ENCODE measurements at places on chromosomes 2 and 18. TPM values are rescaled to one million over a fixed set of nuclear protein-coding genes. Genes with fewer than 3 reads are reported as not detected.

Gene FBLN7
- total RNA-seq: 40.6 TPM

Gene NPHP1
- 2.2 TPM for total RNA-seq

Gene NT5C1B
- not detected for total RNA-seq

- DNase-seq: no peak
These were observed 21.8 kb upstream of the NT5C1B start for GRCh38 chr2:18611184-18611583.

DNA sequence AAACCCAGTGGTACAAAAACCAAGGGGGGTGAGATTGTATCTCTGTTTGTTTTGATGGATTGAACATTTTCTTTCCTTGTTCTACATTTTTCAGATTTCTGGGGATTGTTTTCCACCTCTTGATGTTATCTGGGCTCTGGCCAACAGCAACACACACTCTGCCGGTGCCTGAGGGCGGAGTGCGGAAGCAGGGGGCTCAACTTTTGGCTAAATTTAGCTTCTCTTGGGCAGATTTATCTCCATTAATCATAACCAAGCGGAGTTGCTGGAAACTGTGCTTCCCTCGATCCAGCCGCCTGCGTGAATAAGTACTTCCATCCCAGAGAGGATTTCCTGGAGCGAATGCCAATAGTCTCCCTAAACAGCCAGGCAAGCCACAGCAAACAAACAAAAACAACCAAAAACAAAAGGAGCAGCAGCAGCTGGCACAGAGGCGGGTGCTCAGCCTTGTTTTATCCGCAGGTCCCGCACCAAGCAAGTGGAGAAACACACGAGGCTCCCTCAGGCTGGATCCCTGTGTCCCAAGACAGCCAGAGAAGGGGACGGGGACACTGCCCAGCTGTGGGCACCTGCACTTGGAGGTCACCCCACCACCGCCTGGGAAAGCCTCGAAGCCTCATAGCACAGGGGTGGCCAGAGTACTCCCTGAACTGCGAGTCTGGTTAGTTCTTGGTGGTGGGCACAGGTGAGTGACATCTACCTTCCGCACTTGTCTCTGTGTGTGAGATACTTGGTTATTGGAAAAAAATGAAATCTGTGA is 143.4 kb downstream of the NDUFA10 start:
- no peak for DNase-seq

- no peak for DNase-seq
These were observed 61.2 kb downstream of the FARSB start for GRCh38 chr2:222594679-222595078.

GRCh38 chr18:64270121-64270520 is 121.2 kb upstream of the LINC00305 start:
- no peak for DNase-seq

GRCh38 chr2:76008001-76008702 is 297.4 kb upstream of the GCFC2 start:
- no peak for DNase-seq

- DNase-seq: no peak
These were observed 3.4 kb upstream of the TEX51 start for GRCh38 chr2:126895336-126895735.

DNA sequence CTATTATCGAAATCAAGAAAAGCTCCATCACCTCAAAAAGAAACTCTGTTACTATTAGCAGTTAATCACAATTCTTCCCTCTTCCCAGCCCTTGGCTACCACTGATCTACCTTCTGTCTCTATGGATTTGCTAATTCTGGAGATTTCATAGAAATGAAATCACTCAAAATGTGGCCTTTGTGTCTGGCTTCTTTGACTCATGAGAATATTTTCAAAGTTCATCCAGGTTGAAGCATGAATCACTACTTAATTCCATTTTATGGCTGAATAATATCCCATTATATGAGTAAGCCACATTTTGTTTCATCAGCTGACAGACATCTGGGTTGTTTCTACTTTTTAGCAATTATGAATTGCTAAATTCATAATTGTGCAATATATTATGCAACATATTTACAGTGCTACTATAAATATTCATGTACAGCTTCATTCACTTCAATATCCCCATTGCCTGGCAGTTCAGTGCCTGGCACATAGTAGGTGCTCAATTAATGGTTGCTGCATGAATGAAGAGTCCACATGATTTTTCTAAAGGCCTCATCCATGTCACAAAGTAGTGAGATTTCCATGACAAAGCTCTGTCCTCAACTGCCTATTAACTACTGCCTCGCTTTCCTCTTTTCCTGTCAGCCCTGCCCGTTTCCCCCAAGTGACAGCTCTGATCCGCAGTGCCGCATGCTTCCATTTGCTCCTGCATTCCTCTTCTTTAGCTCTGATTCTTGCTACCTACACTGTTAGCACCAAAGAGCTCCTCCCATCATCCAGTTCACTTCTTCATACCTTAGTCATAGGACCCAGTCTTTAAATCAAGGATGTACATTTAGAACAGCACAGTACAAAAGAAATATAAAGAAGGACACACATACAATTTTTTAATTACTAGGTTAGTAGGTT is 32.8 kb downstream of the CCDC93 start:
- no peak for DNase-seq
